AG04450 (cell line): ENCODE measurements at places on chromosomes 7 and 10. TPM values are rescaled to one million over a fixed set of nuclear protein-coding genes. Genes with fewer than 3 reads are reported as not detected.

DNA sequence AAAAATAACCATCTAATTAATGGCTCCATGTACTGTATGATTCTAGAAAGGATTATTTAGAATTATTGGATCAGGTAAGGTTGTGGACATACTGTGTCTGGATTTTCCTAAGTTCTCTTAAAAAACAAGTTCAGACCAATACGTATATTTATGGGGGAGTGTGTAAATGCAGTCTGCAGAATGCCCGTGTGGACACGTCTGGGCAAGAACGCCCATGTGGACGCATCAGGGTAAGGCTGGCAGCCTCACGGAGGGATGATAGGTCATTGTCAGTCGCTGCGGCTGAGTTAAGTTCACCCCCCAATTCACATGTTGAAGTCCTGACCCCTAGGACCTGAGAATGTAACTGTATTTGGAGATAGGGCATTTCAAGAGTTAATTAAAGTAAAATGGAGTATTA lies 160.0 kb upstream of the SHH start:
- DNase-seq, result no peak

The SHH gene
- 0.01 TPM in 1 of 2 replicates, not detected in the other for polyA plus RNA-seq

DNA sequence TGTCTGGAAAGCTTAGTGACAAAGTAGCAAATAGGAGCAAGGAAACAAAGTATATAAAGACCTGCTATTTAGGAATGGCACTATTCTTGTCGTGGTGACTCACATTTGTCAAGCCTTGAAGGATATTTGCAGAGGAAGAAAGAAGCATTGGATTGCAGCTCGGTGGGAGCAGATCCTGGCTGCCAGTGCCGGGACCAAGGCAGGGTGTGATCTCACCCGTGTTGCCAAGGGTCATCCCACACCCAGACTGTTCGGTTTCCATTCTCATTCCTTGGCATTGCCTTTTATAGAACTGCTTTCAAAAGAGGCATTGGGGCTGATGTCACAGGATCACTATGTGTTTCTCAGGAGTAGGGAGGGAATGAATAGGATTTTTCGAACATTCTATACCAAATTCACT lies 176.2 kb downstream of the GALNT17 start:
- DNase-seq, result no peak

GRCh38 chr10:109721453-109722064 lies 201.8 kb downstream of the XPNPEP1 start:
- no peak for DNase-seq

The GALNT17 gene
- polyA plus RNA-seq, result not detected in 2 replicates

The TMUB1 gene
- polyA plus RNA-seq, result 9.7 and 11.3 TPM in 2 replicates

DNA sequence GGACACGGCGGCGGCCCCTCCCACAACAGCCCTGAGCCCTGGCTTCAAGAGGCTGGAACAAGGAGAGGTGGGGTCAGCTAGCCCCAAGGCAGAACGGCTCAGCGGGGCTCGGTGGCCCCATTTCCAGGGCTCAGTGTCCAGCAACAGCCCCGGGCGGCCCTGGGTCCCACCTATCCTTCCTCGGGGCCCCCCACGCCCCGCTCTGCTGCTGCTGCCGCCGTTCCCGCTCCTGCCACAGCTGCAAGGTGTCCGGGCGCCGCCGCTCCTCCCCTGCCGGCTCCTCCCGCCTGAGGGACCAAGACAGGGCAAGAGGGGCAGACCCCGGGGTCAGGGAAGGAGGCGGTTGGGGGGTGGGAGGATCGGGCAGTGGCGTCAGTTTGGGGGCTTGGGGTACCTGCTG lies 3.4 kb upstream of the SAP25 start:
- no peak for DNase-seq

- no peak for DNase-seq
These were observed 70.9 kb downstream of the CDK1 start for GRCh38 chr10:60849217-60849616.

- no peak for DNase-seq
These were observed 13.3 kb upstream of the MIOS start for GRCh38 chr7:7553386-7553785.

- no peak for DNase-seq
These were observed 167.2 kb upstream of the HGF start for GRCh38 chr7:81937091-81937490.

DNA sequence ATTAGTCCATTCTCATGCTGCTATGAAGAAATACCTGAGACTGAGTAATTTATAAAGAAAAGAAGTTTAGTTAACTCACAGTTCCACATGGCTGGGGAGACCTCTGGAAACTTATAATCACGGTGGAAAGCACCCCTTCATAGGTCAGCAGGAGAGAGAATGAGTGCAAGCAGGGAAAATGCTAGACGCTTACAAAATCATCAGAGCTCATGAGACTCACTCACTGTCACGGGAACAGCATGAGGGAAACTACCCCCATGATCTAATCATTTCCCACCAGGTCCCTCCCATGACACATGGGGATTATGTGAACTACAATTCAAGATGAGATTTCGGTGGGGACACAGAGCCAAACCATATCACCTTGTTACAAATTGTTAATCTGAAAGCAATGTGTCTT lies 15.8 kb downstream of the TAS2R39 start:
- no peak for DNase-seq

DNA sequence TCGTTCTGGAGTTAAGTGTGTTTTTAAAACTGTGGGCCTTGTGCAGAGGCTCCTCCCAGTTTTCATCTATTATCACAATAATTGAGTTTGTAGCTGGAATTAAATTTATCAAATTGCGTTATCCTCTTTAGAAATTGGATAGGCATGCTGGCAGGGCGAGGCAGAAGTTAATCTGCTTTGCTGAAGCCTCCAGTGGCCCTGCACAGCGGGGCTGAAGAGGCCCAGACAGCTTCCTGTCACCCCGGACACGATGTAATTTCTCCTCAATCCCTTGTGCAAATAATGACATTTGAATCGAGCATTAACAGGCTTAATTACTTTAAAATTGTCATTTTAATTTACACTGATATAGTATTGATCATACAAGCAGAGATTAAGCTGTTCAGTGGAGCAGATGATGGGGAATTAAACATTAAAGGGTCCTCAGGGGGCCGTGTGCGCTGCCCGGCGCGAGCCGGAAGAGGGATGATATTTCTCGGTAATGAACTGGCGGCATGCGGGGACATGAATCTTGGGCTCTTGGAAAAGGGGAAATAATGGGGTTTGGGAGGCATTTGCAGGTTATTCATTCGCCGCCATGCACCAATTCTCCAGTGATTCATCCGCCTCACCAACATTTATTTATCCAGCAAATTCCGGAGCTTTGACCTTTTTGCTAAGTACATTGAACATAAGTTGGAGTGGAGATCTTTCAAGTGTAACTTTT lies 118.5 kb downstream of the NKX6-2 start:
- DNase-seq, result peak; percentile 48

DNA sequence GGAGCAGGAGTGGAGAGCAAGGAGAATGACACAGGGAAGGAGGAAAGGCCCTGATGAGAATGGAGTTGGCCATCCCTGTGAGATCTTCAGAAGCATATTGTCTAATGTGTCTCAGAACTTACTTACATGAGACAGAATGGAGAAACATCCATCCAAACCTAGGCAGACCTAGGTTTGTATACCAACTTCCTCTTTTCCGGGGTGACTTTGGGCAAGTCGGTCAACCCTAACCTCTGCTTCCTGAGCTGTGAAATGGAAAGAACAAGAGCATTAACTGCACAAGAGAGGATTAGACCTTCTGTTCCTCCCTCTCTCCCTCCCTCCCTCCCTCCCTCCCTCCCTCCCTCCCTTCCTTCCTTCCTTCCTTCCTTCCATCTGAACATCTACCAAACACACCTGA lies 4.5 kb downstream of the GHRHR start:
- no peak for DNase-seq

DNA sequence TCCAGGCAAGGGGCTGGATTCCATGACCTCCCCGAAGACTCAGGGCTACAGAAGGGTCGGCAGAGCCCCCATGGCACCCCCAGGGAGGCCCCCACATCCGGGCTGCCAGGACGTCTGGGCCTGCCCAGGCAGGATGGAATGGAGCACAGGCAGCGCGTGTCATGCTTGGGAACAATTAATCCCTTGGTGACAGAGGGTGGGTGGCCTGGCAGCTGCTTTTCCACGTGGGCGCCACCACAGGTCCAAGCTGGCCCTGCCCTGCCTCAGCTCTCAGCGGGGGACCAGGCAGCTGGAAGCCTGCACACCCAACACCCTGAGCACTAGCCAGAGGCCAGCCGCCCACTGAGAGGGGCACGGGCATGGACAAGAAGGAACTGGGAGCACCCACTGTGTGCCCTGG lies 11.4 kb downstream of the ELN start:
- no peak for DNase-seq

- DNase-seq, result no peak
These were observed 161.3 kb upstream of the VIPR2 start for GRCh38 chr7:159306012-159306411.

- no peak for DNase-seq
These were observed 1095.9 kb upstream of the SORCS1 start for GRCh38 chr10:108260383-108260906.

The UCMA gene
- not detected in 2 replicates for polyA plus RNA-seq

DNA sequence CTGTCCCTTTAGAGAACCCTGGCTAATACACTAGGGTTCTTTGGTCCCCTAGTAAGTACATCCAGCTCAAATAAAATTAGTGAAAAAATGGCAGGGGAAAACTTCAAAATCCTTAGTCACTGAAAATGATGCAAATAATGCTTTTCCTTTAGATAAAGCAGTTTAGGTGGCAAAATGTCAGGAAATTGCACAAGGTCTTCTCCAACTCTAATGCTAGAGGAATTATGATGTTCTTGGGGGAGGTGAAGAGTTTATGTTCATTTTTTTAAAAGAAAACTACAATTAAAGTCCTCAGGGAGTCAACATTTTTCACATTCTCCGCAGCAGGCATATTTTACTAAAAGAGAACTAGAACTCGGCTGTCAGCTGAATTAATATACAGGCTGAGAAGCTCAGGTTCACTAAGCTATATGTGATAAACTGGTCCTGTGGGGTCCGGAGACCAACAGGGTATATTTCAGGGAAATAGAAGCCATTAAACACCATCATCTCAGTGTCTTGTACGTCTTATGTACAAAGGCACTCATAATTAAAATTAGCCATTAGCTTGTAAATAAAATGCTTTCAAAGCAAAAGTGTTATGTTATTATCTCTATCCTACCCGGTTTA lies 1164.7 kb upstream of the AUTS2 start:
- no peak for DNase-seq

- DNase-seq, result no peak
These were observed 29.3 kb upstream of the BNIP3 start for GRCh38 chr10:132011024-132011423.

DNA sequence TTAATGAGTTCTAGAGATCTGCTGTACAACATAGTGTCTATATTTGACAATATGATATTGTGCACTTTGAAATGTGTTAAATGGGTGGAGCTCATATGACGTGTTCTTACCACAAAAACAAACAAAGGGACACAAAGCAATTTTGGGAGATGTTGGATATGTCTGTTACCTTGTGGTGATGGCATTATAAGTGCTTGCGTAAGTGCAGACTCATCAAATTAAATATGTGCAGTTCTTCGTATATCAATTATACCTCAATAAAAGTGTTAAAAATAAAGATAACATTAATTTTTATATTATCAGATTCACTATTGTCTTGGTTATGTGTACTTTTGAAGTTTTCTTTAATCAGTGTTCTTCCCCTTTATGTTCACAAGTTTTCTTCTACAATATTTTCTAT lies 372.9 kb upstream of the COBL start:
- DNase-seq, result no peak

GRCh38 chr7:79471283-79471682 lies 17.8 kb upstream of the MAGI2 start:
- DNase-seq, result no peak

- DNase-seq, result no peak
These were observed 276.8 kb downstream of the MTERF1 start for GRCh38 chr7:91603707-91604106.

GRCh38 chr10:113357681-113358300 lies 195.1 kb upstream of the HABP2 start:
- DNase-seq, result no peak

GRCh38 chr7:94557215-94557614 lies 47.6 kb downstream of the CASD1 start:
- no peak for DNase-seq

GRCh38 chr7:82506702-82507101 lies 63.1 kb upstream of the CACNA2D1 start:
- peak; percentile 3 for DNase-seq

- no peak for DNase-seq
These were observed 33.5 kb upstream of the DLD start for GRCh38 chr7:107857541-107857912.

DNA sequence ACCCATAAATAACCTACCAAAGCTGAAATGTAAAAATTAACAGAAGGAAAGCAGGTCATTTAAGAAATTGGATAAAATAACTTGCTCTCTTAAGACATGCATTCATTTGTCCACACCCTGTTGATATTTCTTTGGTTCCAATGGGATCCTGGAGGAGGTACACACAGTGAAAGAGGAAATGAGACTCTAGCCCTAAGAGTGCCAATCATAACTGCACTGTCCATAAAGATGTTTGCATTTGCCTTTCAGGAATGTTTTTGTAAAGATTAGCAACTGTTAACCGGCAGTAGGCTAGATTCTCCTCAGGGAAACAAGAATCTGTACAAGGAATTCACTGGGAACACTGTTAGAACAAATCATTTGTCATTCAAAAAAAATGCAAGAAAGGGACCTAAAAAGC lies 61.0 kb downstream of the MEOX2 start:
- DNase-seq, result no peak

DNA sequence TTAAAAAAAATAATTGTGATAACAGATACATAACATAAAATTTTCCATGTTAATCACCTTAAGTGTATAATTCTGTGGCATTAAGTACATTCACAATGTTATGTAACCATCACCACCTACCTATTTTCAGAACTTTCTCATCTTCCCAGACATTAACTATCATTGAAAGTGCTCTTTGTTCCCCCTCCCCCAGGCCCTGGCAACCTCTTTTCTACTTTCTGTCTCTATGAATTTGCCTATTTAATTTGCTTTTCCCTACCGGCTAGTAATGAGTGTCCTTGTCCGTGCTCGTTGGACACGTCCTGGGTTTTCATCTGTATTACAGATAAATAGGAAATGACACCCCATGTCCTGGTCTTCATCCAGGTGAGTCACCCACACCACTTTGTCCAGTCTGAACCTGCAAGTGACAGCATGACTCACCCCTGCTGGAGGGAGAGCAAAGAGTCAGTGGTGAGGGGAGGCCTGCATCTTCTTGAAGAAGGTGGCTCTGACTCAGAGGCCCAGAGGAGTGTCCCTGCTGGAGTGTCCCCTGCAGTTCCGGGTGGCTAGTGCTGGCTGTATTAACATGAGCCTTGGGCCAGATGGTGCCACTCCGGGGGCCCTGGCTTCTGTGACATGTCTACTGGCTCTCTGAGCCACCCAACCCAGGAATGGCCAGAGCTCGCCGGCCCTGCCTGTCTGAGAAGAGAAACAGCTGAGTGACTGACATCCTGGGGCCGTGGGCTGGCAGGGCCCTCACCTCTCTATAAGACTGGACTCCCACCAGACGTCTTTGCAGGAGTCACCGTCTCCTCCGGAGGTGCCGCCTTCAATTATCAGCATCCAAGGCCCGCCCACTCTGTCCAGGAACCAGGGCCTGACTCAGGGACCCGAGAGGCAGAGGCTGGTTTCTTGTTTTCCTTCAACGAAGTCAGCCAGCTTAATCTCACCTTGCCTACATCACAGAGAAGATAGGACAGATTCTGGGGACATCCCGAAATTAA lies 503.2 kb upstream of the MKI67 start:
- DNase-seq, result no peak

GRCh38 chr10:129704225-129704624 lies 237.2 kb downstream of the MGMT start:
- DNase-seq, result no peak
